ENCODE measurements at places on chromosomes 6 and 20.

GRCh38 chr6:120545353-120545752 lies 788.9 kb downstream of the TBC1D32 start:
- no peak for DNase-seq

DNA sequence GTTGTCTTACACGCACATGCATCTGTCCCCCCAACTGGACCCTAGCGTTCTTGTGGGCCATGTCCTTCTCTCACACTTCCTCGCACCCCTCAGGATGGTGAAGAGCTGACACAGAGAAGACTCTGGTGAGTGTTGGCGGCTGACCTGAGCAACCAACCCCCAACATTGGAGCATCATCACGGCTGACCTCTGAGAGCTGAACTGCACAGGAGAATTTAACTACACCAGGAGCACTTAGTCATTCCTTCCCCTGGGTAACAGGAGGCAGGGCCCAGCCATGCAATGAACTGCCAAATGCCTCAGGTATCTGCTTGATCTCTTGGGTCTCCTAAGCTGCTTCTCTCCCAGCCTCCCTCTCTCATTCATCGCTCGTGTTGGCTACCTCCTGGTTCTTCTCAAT lies 88.5 kb downstream of the PSMG4 start:
- DNase-seq, result no peak

GRCh38 chr20:39101895-39102294 lies 139.8 kb downstream of the DHX35 start:
- no peak for DNase-seq

- peak; percentile 59 for DNase-seq
These were observed 8.8 kb upstream of the VSX1 start for GRCh38 chr20:25090492-25091429.

DNA sequence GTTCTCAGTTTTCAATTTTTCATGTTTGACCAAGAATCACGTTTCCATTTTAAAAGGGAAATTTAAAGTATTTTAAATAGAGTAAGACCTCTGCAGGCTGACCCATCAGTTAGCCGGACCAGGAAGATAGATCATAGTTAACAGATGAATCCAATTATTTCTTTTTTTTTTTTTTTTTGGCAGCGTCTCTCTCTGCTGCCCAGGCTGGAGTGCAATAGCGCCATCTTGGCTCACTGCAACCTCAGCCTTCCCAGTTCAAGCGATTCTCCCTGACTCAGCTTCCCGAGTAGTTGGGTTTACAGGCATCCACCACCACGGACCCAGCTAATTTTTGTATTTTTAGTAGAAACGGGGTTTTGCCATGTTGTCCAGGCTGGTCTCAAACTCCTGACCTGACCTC lies 256.7 kb upstream of the CNR1 start:
- DNase-seq, result no peak

DNA sequence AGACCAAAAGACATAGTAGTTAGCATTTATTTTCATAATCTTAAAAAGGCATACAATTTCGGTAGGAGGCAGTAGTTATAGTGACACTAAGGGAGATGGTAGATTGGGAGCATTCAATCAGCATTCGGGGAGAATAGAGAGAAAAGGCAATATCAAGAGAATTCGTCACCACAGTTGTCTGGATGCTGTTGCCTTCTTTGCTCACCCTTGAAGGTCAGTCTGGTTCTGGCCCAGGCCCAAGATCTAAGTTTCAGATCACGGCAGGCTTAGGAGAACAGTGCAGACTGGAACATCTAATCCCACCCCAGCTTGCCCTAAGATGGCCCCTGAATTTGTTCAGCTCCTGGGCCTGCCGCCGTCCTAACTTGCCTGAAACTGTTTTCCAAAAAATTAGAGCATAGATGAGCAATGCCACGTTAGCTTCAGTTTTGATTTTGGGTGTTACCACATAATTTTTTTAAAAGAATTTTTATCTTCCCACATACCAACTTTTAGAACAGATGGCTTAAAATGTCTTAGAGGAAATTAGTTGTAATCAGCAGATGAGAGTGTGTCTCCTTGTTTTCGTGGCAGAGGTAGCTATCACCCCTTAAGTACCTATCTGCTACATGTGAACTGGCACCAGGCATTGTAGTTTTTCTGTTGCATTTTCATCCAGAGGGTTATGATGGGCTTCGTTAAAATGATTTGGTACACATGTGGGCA lies 8.3 kb upstream of the CEP85L start:
- DNase-seq, result no peak

GRCh38 chr20:57240581-57241362 lies 25.7 kb downstream of the BMP7 start:
- DNase-seq, result no peak

DNA sequence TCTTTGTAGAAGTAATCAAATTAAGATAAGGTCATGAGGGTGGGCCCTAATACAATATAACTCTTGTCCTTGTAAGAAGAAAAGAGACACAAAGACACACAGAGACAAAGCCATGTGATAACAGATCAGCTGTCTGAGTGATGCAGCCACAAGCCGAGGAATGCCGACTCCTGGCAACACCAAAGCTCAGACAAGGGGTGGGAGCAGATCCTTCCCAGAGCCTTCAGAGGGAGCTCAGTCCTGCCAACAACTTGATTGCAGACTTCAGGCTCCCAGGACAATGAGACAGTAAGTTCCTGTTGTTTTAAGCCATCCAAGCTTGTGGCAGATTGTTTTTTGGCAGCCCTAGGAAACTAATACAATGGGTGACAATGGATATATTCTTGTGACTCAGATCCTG lies 325.0 kb upstream of the AGPAT4 start:
- DNase-seq, result no peak

- no peak for DNase-seq
These were observed 8.7 kb downstream of the CST4 start for GRCh38 chr20:23680146-23680545.

DNA sequence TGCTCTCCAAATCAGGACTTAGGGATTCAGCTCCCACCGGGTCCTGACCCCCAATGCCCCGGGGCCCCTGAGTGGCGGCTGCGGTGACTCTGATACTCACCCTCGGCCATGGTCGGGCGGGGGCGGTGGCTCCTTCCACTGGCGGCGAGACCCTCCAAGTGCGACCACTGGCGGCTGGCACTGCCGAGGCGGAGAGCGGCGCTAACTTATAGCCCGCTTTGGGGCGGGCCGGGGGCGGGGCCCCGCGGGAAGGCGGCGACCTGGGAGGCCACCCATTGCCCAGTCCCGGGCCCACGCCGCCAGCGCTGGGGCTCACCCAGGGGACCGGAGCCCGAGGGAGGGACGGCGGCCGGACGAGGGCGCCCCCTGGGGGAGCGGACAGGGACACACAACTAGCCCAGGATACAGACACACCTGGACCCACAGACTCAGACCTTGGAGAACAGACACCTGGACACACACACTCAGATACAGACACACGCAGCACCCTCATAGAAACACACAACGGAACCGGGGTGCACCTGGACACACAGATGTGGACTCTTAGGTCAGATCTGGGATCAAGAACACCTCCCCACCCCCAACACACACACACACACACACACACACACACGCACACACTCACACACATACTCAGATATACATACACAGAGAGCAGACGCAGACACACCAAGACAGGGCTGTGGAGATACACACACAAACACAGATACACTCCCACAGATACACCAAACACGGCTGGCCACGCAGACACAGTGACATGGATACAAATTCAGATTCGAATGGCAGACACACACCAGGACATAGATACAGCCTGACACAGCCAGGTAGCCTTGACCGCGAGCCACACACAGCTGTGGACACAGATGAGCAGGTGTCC lies at the start of gene TGM2:
TSS of gene TGM2 (minus strand) at position 182 of the 877 bp plus-strand sequence. CDS start at position 110, 72 bp downstream.
- DNase-seq, result peak; percentile 3

DNA sequence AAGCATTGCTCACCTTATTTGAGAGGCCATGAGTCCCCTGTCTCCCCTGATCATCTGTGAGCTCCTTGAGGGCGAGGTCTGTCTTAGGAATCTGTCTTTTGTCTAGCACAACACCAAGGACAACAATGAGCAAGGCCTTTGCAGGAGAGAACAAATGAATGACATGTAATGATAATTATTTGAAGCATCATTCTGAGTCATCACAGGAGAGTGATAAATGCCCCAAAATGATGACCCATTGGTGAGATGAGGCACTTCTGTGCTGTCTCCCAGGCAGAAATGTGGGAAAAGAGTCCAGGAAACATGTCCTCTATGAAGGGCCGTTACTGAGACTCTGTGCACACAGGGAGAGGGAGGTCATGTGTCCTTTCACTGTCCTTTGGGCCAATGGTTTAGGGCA lies 105.2 kb upstream of the LRFN2 start:
- no peak for DNase-seq

DNA sequence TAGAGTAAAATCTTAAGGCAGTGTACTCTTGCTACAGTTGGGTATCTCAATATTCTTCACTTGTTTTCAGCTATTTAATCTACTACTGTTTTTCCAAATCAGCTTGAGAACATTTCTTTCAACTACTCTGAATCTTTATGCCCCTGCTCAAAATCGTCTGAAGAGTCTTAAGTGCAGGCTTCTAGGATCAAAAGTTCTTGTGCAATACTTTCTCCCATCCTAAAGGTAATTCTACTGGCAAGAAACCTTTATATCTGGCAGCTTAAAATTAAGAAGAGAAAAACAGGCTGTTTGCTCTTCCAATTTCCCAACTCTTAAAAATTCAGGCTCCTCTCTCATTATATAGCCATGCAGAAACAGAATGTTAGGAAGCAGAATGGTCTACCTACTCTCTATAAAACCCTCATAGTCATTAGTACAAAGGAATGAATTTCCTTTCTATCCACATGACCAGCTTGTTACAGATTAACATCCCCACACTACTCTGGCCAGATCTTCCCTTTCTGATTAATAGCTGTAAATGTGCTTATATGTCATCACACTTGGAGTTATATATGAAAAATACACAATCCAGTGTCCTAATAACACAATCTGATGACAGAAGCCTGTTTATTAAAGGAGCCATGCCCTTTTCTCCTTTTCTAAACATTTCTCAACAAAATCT lies 122.2 kb upstream of the FAM184A start:
- DNase-seq, result no peak

DNA sequence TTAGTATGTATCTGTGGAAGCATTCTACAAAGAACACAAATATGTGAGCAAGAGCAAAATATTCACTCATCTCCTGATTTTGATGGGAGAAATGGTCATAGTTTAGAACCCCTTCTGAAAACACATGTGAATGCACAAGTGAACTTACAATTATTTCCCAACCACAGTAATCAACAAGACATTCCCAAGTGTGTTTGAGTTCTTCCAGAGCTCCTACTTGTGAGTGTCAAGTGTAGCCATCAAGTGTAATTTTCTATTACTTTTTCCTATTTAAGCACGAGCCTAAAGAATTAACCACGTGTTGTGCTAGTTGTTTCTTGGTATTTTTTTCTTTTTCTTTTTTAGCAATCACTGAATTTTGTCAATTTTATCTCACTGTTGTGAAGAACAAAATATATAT lies 402.3 kb downstream of the NKAIN2 start:
- DNase-seq, result no peak

- no peak for DNase-seq
These were observed 9.8 kb upstream of the CBFA2T2 start for GRCh38 chr20:33480048-33480447.

GRCh38 chr20:34052414-34052813 lies 58.7 kb downstream of the RALY start:
- no peak for DNase-seq

- no peak for DNase-seq
These were observed 46.8 kb downstream of the LY86 start for GRCh38 chr6:6635291-6635690.

- no peak for DNase-seq
These were observed 83.0 kb downstream of the SCAF8 start for GRCh38 chr6:154815938-154816820.

DNA sequence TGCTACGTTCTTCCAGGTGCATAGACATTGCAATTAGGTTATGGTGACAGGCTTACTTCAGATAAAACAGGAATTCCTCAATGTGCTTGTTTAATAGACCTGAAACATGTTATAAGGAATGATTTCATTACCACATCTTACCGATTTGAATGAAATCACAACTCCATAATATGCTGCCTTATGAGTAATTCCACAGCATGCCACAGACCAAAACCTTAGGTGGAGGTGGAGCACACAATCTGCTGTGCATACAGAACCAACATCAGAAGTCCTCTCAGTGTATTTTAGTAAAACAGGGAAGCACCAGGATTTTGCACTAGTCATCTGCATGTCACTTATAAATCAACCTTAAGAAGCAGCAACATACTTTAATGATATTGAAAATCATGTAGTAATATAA lies 148.9 kb upstream of the TSHZ2 start:
- no peak for DNase-seq
